Fibroblast of skin of back (primary cell): ENCODE measurements at places on chromosomes 3 and 15.
A peak's percentile ranks its signal among the peaks of the same experiment; 100 is the strongest.

- DNase-seq: no peak
These were observed 56.1 kb downstream of the CCNL1 start for GRCh38 chr3:157103860-157104259.

GRCh38 chr15:83144771-83145170 lies 37.3 kb downstream of the TM6SF1 start:
- DNase-seq: no peak

DNA sequence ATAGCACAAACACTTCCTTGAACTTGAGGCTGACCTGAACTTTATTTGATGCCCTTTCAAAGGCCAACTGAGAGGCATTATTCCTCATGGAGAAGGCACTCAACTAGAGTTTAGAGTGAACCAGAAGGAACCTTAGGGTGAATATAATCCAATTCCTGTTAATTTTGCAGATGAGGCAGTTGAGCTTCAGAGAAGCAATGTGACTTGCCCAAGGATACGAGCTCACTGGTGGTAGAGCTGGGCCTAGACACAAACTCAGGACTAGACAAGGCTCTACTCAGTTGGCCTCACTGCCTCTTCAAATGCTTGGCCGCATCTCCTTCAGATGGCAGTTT lies 172.7 kb upstream of the ADAMTS9 start:
- no peak for DNase-seq

GRCh38 chr3:192212335-192212734 lies 515.0 kb downstream of the FGF12 start:
- no peak for DNase-seq

DNA sequence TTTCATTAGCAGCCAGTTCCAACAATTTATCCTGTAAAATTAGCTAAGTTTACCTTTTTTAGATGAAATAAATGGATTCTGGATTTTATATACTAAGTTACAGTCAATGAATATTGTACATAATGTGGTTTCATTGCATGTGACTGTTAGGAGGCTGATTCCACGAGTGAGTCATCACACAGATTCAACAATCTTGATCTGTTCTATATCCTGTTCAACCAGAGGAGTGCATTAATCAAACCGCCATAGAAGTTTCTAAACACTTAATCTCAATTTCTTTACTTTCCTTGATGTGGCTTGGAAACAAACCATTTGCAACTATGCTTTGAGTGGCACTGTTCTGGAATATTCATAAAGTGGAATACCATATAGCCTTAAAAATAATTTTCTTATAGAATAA lies 15.3 kb downstream of the DNAJC13 start:
- DNase-seq: peak; percentile 82
